ENCODE measurements at places on chromosomes 4 and X.

DNA sequence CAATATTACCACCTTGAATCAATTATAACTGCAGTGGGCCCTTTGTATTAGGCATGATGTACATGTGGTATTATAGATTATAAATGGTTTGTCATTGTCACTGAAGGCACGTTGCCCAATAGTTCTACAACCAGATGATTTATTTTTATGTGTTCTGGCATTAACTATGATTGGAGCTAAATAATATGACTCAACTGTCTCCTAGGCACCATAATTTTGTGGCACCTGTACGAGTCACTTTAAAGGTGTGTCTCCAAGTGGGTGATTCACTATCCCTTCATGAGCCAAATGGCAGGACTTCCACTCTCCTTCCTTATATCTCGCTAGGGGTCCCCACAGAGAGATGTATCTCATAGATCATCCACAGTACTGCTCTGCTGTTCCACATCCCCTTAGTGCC, 6.1 kb upstream of the SMPX start:
- H3K4me3 ChIP-seq: no peak overlapping the region
- H3K27ac ChIP-seq: no peak overlapping the region
- no peaks in the 10 kb centered on the region for H3K36me3 ChIP-seq
- H3K4me1 ChIP-seq: no peaks in the 10 kb centered on the region
- H3K27me3 ChIP-seq: no peaks in the 10 kb centered on the region

GRCh38 chrX:124488412-124489161, 142.2 kb downstream of the SH2D1A start:
- DNase-seq: no peak
- H3K4me3 ChIP-seq: no peak overlapping the region
- H3K4me1 ChIP-seq: no peaks in the 10 kb centered on the region
- H3K27me3 ChIP-seq: no peaks in the 10 kb centered on the region
- no peak overlapping the region for H3K27ac ChIP-seq

DNA sequence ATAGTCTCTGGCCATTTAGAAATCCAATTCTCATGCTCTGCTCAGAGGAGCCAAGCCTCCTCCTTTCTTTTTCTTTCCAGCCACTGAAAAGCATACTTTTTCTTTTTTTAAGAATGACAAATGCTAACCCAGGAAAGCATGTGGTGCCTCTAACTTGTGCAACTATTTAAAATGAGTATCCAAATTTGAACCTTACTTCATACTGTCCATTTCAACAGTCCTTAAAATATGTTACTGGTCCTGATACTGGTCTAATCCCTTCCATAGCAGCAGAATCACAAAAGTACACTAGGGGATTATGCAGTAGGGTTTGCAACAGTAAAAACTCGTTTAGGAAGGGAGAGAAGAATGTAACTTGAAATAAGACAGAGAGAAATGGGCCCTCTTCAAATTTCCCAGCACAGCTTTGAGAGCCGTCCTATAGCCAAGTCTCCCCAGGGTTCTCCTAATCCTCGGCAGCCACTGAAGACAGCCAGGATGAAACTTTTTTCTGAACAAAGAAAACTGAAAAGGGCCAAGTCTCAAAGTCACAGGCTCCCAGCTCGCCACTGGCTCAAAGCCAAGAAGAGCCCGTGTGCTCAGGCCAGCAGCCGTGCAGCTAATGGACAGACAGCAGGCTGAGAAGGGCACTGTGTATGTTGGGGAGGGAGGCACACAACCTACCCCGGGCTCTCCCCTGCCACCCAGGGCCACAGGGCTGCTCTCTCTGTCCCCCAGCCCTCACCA, 39.5 kb downstream of the GPC4 start:
- DNase-seq: no peak
- no peaks in the 10 kb centered on the region for H3K36me3 ChIP-seq
- no peaks in the 10 kb centered on the region for H3K4me1 ChIP-seq
- no peak overlapping the region for H3K27ac ChIP-seq

DNA sequence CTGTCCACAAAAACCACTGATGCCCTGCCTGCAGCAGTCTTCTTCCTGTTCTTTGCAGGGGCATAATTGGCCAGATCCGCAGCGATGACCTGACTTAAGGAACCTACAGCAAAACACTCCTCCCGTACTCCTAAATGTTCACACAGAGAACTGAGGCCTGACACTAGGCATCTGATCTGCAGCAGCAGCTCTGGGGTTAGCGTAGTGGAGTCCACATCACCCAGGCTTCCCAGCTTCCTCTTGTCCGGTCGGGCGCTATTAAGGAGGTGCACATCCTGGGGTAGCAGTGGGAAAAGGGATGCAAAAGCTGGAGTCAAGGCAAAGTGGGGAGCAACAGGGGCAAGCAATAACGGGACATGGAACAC, 758 bp downstream of the SCFD2 start:
- H3K4me3 ChIP-seq: peak overlapping the region; percentile 97
- H3K27me3 ChIP-seq: peaks cover 4% of the 10 kb centered on the region
- peak overlapping the region; percentile 96 for H3K27ac ChIP-seq
- H3K36me3 ChIP-seq: no peaks in the 10 kb centered on the region

DNA sequence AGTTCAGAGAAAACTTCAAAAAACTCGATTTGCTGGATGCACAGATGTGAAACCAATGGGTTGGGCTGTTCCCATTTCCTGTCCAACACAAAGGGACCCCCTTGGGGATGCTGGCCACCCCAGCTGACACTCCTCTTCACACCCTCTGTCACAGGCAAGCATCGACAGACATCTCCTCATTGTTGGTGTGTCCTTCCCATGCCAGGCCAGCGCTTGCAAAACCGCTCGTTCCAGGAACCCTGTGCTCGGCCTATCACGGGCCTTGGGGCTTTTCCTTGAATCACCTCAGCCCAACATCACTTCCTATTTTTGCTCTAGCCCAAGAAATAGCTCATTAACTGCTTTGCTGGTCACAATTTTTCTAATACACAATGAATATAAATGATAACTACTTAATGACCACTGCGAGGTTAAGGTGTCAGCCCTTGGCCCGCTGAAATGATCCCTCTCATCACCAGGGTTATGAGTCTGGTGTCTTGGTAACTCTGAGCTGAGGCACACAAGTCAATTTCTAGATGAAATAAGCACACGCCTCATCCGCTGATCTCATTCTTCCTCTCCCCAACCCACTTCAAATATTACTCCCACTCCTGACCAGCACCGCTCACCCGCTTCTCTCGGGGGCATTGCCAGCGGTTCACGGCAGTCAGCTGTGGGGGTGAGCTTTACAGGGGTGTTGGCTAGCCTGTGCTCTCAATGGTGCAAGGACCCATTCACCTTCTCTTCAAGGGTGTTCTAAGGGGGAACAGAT, 32.3 kb downstream of the BCOR start:
- H3K27me3 ChIP-seq: no peaks in the 10 kb centered on the region
- peaks cover 80% of the 10 kb centered on the region for H3K4me1 ChIP-seq
- H3K36me3 ChIP-seq: peaks cover 5% of the 10 kb centered on the region
- DNase-seq: no peak
